Mucosa of gallbladder (tissue), 1 donor: ENCODE measurements at places on chromosomes 4 and X.

DNA sequence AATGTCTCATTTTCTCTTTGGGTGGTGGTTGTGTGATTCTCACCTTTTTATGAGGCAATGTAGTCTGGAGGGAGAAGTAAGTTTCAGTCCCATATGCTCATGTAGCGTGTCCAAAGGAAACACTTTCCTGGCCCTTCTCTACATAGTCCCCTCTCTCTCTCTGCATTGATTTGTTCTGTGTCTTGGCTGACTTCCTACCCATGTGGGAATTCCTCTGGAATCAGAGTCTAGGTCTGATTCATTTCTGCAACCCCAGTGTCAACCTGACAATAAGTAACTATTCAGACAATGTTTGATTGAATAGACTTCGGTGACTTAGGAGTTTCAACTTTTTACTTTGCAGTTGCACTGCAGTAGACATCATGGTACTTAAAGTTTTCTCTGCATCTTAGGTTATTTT lies 2.7 kb upstream of the ALAS2 start:
- peak; percentile 34 for DNase-seq

GRCh38 chr4:41334182-41334581 lies 77.5 kb downstream of the UCHL1 start:
- DNase-seq = peak; percentile 68

- DNase-seq = no peak
Measured at GRCh38 chr4:5711479-5712184, 631 bp downstream of the EVC start.

- DNase-seq = no peak
Measured at GRCh38 chr4:188111955-188112354, 2.6 kb upstream of the TRIML2 start.

- DNase-seq = no peak
Measured at GRCh38 chr4:63105839-63106238, 1303.4 kb downstream of the TECRL start.

GRCh38 chrX:118558926-118559325 lies 63.3 kb downstream of the DOCK11 start:
- DNase-seq = no peak

DNA sequence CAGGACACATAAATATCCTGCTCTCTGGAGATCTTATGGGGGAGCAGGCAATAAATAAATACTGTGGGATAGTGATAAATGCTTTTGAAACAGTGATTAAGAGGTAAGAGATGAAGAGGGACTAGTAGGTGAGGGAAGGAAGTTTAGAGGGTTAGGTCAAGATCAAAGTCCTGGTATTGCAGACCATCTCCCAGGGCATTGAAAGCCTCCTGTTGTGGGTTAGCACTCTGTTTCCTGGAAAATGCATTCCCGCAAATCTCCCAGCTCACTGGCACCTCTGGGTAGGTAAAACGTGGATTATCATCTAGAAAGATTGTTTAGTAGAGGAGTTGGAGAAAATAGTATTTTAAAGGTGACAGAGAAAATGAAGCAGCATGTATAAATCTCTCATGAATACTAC lies 2.2 kb downstream of the SNX25 start:
- DNase-seq = no peak

GRCh38 chr4:182827954-182828353 lies 89.2 kb downstream of the DCTD start:
- DNase-seq = no peak

GRCh38 chr4:11487868-11488544 lies 59.3 kb upstream of the HS3ST1 start:
- DNase-seq = no peak

GRCh38 chr4:8704632-8705031 lies 112.1 kb downstream of the CPZ start:
- DNase-seq = no peak

- no peak for DNase-seq
Measured at GRCh38 chr4:182454440-182455013, 211.3 kb downstream of the TENM3 start.

DNA sequence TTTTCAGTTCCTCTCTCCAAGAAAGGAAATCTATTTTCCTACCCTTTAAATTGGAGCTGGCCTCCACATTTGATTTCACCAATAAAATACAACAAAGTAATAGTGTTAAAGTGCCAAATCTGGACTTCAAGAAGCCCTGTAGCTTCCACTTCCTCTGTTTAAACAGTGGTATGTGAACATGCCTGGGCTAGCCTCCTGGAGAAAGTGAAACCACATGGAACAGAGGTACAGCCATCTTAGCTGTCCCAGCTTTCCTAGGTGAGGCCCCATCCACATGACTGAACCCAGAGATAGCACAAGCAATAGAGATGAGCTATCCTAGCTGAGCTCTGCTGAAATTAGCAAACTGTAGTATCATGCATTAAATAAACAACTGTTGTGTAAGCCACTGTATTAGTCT lies 131.8 kb upstream of the VCX start:
- DNase-seq = no peak

GRCh38 chr4:177070533-177071058 lies 239.1 kb upstream of the NEIL3 start:
- no peak for DNase-seq

- DNase-seq = no peak
Measured at GRCh38 chr4:138112389-138112788, 129.8 kb downstream of the SLC7A11 start.

- no peak for DNase-seq
Measured at GRCh38 chr4:39285111-39285795, 80.9 kb downstream of the RFC1 start.

GRCh38 chr4:40170588-40170987 lies 26.2 kb upstream of the RHOH start:
- DNase-seq = no peak

- no peak for DNase-seq
Measured at GRCh38 chr4:123083646-123084045, 161.2 kb upstream of the NUDT6 start.

- no peak for DNase-seq
Measured at GRCh38 chr4:33886356-33886755, 2358.0 kb downstream of the ARAP2 start.

DNA sequence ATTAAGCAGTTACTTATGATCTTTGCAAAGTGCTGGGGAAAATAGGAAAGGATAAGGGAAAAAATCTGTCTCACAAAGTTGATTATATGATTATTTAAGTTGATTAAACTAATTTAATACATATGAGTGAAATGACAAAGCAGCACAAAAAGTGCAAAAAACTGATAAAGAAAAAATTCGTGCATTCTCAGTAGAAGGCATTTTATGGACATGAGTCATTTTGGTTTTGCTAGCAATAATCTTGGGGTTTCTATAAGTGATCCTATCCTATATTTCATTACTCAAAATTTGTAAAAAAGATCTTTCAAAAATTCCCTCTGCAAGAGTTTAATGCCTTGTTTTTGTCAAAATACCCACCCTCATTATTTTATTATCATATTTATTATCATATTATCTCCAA lies 224.2 kb upstream of the ANXA10 start:
- no peak for DNase-seq

- no peak for DNase-seq
Measured at GRCh38 chr4:5967783-5968182, 50.4 kb downstream of the C4orf50 start.

DNA sequence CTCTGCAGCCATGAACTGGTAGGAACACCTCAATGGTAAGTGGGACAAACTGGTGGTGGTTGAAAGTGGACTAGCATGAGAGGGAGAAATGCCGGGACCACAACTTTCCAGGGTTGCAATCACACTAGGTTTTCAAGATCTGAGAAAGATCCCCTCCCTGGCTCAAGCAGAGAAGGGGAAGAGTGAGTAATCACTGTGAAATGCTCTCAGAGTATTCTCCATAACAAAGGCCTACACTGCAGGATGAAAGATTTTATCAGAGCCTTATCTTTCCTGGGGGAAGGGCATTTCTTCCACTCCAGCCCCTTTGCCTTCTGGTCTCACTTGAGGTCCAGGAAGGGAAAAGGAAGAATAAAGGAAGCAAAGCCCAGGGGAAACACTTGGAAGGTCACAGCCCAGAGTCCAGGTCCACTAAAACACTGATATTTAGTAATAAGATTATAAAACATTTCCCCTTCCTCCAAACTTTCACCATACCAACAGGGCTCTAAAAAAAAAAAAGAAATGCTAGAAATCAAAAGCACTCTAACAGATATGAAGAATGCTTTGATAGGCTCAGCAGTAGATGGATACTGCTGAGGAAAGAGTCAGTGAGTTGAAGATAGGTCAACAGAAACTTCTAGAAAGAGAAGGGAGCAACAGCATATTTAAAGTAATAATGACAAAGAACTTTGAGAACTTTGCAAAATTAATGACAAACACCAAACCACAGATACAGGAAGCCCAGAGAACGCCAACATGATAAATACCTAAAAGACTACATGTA lies 95.9 kb downstream of the WDFY3 start:
- no peak for DNase-seq

GRCh38 chr4:169668069-169668721 lies 47.8 kb downstream of the CLCN3 start:
- DNase-seq = no peak

GRCh38 chr4:140153718-140154571 lies at the start of gene MAML3:
Gene MAML3 (minus strand): TSS chr4:140154184. CDS start chr4:140153327, 857 bp downstream.
- DNase-seq = peak; percentile 96

- DNase-seq = no peak
Measured at GRCh38 chrX:150146271-150146896, 208.1 kb upstream of the EOLA2 start.

GRCh38 chr4:22502895-22503814 lies 12.7 kb downstream of the ADGRA3 start:
- DNase-seq = no peak

DNA sequence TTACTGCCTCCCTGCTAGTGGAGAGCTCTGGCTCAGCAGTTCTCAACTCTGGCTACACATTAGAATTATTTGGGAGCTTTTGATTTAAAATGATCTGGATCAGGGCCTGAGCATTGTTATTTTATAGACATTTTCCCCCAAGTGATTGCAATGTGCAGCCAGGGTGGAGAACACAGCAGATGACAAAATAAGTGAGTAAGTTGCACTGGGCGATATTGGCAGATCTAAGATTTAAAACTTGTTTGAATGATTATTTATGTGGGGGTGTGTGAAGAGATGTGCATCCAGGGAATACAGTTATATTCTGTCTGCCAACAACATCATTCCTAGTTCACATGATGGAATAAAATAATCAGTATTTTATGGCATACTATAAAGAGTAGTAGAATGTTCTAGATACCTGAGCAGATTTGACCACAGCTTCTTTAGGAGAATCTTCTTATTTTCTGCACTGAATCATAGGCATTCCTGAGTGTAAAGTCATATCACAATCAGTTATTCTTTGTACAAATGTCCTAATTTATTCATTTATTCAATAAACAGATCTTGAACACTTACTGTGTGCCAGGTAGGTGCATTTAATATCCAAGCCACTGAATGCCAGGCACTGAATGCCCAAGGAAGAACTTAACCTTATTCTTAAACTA lies 123.9 kb downstream of the UCHL1 start:
- DNase-seq = no peak

GRCh38 chrX:15310117-15310516 lies 5.3 kb downstream of the ASB11 start:
- DNase-seq = peak; percentile 54

DNA sequence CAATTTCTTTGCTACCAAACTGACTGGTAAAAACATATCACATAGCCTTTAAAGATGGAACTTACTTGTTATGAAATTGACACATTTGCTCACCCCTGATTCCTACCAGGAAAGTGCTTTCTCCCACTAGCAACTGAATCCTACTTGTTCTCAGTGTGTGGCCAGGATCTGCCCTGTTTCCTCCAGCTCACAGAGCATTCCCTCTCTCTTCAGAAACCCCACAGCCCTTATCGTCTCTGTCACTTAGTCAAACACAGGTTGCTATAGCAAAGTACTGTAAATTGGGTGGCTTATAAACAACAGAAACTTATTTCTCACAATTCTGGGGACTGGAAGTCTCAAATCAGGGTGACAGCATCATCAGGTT lies 265.2 kb upstream of the BOD1L1 start:
- DNase-seq = no peak

DNA sequence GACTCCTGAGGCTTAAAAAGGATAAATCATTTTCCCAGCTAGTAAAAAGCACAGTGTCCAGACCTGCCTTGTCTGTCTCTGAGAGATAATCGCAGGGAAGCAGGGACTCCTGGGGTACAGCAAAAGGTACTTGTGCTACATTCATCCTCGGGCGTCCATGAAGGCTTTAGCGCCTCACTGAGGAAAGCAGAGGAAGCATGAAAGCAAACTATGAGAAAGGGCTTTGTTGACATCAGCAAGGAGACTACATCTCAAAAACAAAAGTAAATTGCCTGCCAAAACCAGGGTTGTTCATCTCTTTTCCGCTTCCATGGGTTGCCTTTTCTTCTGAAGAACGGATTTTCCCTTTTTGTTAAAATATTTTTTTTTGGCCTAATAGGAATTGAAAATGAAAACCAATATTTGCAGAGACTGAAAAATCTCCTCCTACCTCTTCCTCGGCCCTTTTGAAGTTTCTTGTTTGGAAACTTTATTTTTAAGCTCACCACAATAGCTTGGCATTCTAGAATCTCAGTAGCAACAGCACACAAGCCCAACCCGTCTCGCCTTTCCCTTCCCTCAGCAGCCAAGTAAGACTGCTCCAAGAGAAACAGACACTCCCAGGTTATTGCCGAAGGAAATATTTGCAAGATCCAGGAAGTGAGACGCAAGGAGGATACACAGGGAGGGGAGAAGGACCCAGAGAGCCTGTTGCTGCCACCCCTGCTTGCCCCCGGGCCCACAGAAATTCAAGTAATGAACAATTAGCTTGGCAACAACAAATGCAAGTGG lies 148.3 kb upstream of the DGKK start:
- no peak for DNase-seq

GRCh38 chr4:108031427-108032083 lies 41.9 kb downstream of the HADH start:
- no peak for DNase-seq

DNA sequence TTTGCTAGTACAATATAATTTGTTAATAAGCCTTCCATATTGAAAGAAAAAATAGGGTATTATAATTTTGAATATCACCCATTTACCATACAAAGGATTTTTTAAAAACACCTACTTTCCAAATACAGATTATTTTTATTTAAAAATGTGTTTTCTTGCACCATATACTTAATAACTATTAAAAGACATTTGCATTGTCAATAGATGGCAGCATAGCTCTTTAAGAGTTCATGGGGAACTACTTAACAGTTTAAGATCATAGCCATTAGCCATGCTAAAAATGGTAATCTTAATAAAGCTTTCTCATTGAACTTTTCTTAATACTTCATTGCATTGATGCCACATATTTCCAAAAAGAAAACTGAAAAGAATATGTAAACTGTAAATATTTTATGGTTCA lies 1995.9 kb downstream of the C4orf33 start:
- no peak for DNase-seq

GRCh38 chrX:110561034-110561433 lies 202.4 kb downstream of the RTL9 start:
- no peak for DNase-seq
